ENCODE measurements at places on chromosomes 3 and 15. TPM values are rescaled to one million over a fixed set of nuclear protein-coding genes. Genes with fewer than 3 reads are reported as not detected.

Gene LRTM1
- total RNA-seq = not detected

DNA sequence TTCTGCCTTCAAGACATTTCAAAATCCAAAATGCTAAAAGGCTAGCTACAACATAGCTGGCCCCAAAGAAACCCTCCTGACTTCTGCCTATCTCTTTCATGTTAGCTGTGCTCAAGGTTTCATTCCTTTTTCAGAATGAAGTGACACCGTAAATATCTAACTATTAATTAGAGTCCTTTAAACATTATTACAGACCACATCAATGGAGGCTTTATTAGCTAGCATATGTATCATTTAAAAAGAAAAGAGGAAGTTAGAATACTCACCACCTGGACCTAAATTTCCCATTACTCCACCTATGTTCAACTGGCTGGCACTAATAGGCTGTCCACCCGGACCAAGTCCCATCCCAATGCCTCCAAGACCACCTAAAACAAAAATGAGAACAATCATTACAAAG is 24.6 kb downstream of the MYEF2 start:
- no peak for DNase-seq

Gene AGBL1
- total RNA-seq = not detected

Gene SERF2
- 1,199 TPM for total RNA-seq

- DNase-seq = no peak
Measured at GRCh38 chr3:177177749-177178221, 19.5 kb downstream of the TBL1XR1 start.

Gene PAK6
- 5.0 TPM for total RNA-seq

Gene ZIC4
- total RNA-seq = not detected

DNA sequence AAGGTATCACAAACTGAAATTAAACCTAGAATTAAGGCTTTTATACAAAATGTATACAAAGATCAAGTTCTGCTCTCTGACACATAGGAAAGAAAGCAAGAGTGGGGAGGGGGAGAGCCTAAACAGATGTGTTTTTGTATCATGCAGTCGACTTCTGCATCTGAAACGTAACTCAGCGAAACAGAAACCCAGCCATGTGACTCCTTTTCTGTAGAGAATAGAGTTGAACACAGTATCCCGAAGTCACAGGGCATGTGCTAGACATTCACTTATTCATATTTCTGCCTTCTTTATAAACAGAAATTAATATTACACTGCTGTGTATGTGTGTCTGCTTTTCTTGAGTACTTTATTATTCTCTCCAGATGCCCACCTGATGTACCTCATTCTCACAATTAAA is 121.0 kb downstream of the PDZRN3 start:
- DNase-seq = no peak

DNA sequence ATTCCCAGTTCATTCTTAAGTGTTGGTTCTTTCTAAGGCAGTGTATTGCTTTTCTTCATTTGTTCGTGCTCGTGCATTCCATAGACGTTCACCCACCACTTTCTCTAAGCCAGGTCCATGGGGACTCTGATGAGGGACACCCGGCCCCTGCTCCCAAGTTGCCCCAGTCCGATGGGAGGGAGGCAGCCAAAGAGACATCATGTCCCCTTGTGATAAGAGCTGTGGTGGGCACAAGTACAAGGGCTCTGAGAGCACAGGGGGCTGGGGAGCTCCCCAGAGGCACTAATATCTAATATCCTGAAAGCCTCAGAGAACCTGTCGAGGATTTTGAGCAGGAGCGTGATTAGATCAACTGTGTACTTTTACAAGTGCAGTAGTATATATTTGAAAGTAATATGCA is 6.3 kb downstream of the SPSB4 start:
- DNase-seq = no peak

GRCh38 chr15:73621286-73621826 is 11.8 kb downstream of the NPTN start:
- DNase-seq = no peak

Gene CCDC14
- total RNA-seq = 9.5 TPM

DNA sequence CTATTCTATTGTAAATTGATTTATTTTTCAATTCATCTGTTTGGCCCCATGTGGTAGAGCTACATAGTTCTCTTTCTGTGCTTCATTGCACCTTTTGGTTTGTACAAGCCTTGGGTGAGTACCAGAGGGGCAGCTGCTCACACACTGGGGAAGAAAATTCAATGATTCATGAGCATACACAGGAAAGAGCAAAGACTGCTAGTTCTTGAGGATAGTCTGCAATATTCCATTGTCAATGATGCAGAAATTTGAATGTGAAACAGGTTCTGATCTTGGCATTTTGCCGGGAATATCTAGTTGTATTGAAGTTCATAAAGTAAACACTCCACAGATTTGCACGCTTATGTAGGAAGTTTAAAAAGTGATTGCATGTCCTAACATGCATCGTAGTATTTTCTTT is 304.6 kb downstream of the NAALADL2 start:
- no peak for DNase-seq

GRCh38 chr3:9396301-9396631 is 1.1 kb upstream of the SETD5 start:
- peak; percentile 92 for DNase-seq

Gene PODXL2
- total RNA-seq = 2.7 TPM

DNA sequence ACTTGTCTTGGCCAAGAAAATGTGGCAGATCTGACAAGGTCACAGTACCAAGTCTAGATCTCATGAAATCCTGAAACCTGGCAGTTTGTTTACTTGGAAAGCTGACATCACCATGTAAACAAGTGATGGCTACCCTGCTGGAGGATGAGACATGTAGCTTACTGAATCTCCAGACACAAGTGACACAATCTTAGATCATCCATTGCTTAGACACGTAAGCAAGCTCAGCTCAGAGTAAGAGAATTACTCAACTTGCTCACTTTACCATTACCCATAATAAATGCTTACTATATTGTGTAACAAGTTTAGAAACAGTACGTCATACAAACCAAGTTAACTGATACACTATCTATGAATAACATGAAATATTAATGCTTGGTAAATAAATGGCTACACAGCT is 263.8 kb downstream of the TBC1D5 start:
- no peak for DNase-seq

DNA sequence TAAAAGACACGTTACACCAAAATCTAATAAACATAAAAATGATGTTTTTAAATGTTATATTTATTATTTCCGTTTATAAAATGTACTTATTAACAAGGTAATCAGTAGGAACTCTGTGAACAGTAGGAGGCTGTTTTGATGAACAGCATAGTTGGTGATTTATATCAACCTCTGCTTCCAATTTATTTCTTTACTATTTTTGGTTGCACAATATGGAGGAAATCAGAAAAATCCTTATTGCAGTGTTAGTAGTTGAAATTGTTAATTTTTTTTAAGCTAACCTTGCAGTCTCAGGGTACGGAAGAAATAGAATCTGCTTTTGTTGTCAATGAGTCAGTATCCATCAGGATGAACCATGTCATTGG is 5.0 kb upstream of the SNX22 start:
- no peak for DNase-seq

Gene OR5K2
- total RNA-seq = not detected

DNA sequence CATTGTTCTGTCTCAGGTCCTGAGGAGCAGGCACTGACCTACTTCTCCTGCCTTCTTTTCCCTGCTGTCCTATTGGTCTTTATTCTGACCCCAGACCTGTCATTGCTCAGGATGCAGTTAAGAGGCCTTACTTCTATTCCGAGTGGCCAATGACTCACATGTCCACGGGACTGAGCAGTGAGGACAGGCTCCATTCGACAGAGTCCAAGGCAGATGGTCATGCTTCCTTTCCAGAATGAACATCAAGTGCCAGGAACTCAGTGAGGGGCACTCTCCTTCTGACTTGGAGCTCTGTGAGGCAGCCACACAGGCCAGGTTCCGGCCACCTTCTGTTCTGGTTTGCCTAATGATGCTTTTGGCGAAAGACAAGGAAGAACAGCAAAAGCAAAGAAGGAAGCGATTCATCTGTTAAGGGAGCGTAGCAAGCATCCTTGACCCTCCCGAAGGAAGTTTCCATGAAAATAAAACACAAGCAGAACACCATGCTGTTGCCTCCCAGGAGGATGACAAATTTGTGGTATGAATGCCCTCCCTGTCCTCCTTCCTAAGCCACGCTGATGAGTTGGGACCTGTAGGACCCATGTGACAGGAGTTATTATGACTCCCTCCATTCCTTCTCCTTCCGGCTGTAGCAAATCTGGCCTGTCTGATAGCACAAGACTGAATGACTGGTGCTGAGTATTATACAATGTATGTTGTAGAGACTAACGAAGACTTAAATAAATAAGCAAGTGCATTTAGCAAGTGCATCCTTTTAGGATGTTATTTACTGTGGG is 14.4 kb upstream of the TPRG1 start:
- no peak for DNase-seq
